ENCODE measurements at places on chromosomes 3 and 15.

- no peak for DNase-seq
Observed at GRCh38 chr15:74303741-74304309, 63.6 kb downstream of the CYP11A1 start.

DNA sequence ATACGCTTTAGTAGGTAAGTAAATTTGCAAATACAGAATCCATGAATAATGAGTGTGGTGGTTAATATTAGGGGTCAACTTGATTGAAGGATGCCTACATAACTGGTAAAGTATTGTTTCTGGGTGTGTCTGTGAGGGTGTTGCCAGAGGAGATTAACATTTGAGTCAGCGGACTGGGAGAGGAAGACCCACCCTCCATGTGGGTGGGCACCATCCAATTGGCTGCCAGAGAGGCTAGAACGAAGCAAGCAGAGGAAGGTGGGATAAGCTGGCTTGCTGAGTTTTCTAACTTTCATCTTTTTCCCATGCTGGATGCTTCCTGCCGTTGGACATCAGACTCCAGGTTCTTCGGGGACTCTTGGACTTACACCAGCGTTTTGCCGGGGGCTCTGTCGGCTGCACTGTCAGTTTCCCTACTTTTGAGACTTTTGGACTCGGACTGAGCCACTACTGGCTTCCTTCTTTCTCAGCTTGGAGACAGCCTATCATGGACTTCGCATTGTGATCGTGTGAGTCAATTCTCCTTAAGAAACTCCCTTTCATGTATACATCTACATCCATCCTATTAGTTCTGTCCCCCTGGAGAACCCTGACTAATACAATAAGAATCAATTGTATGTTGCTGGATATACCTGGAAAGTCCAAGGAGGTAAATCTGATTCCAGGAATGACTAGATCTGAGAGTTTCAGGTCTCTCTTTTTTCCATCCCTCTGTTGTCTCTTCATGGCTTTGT is 25.8 kb upstream of the NEDD4 start:
- no peak for DNase-seq

DNA sequence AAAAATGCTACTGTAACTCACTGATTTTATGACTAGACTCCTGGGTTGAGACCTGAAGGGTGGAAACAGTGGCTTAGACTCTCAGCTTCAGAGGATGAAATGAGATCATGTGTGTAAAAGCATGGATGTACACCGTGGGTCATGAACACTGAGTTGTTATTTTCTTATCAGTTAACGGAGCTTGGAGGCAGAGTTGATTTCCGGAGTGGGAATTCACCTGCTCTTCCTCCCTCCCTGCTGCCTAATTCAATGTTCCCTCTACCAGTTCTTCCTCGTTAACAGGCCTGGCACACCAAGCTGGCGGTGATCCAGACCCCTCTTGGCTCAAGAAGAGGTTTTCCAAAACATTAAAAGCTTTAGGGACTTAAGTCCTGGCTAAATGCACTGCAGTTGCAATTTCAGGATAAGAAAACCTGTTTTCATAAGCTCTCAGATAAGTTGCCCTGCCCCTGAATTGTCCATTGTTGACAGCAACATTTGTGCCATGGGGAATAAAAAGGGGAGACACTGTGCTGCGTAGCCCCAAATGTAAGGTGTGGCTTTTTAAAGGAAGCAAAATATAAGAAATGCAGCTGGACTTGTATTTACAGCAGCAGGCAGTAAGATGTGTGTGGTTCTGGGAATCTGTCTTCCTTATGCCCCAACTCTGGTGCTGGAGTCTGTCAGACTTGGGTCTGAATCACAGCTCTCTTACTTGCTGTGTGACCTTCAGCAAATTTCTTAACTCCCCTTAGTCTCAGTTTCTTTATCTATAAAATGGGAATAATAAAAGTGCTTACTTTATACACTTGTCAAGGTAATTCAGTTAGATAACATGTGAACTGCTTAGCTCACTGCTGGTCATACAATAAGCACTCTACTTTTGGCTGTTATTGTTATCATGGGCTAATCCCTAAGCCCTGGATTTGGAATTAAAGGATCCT is 9.9 kb downstream of the PDIA5 start:
- no peak for DNase-seq

GRCh38 chr3:123365450-123366143 is 83.3 kb downstream of the ADCY5 start:
- peak; percentile 5 for DNase-seq

- peak; percentile 29 for DNase-seq
Observed at GRCh38 chr15:52137432-52138357, 25.1 kb upstream of the BCL2L10 start.

DNA sequence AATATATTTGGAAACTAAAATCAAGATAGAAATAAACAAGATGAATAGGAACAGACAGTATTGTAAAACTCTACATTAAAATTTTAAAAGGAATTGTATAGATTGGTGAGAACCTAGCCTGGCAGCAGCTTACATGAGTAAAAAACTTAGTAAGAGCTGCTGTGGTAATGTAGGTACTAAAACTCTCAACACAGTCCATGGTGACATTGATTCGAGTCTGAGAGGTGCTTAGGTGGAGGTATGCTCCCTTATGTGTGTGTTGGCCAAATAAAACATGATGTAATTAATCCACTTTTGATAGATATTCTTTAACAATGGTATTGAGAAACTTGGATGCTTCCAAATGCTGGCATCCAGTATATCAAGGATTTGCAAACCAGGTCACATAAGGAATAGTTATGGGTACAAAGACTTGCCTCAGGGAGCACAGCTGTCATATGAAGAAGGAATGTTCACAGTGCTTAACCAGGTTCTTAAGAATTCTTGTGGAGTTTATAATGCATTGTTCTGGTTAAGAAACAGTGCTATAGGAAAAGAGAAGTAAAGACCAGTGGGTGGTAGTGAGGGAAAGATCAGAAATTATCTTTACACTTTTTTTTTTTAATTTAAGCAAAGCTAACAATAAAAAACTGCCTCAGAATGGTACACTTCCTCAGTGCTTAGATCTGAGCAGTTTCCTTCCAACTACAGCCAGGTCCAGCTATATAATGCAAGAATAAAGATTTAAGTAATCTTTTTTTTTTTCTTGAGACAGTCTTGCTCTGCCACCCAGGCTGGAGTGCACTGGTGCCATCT is 24.6 kb upstream of the IL20RB start:
- DNase-seq: no peak

- DNase-seq: no peak
Observed at GRCh38 chr3:159057621-159058020, 255.8 kb downstream of the MFSD1 start.

GRCh38 chr3:31748281-31748932 is 215.7 kb downstream of the STT3B start:
- no peak for DNase-seq

DNA sequence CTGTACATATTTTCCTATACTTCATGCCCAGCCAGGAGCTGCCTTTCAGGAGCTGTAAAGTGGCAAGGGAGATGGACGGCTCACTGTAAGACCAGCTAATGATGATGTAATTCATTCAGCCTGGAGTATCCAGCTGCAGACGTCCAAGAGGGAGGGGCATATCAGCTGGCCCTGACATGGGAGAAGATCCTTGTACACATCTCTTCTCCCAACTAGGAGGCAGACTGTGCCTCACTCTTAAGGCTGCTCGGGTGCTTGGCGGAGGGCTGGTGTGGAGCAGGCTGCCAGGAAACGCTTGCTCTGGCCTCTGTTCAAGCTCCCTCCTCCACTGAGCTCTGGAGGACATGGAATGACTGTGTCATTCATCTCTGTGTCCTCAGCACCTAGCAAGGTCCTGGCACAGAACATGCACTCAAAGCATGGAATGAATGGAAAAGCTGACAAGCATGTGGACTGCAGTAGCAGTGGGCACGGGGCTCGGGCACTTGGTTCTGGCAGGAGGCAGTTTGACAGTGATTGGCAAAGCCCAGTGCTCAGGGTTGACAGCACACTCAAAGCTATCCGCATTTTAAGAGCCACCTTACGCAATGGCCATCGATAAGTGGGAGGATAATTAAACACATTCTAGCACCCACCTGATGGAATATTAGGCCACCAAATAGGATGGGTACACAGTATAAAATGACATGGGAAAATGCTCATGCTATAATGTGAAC is 72.4 kb downstream of the TBC1D2B start:
- no peak for DNase-seq

DNA sequence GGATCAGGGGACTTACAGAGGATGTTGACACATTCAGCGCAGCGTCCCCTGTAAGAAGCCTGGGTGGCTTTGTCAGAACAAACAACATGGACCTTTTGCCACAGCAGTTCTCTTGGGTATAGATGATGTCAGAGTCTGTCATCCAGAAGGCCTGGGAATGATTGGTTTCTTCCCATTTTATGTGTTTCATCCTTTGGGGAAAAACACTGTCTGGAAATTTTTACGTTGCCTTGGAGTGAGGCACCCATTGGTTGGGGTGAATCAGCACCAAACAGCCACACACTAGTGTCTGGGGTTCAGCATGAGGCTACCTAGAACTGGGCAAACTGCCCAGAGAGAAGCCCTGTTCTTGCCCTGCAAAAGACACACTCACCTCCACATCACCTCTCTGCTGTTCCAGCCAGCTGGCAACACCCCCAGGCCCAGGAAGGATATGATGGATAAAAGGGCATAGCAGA is 123.0 kb downstream of the FAM43A start:
- no peak for DNase-seq

- peak; percentile 40 for DNase-seq
Observed at GRCh38 chr15:49045751-49046219, 461 bp downstream of the SECISBP2L start.

- DNase-seq: no peak
Observed at GRCh38 chr3:50811893-50812292, 137.2 kb downstream of the DOCK3 start.

DNA sequence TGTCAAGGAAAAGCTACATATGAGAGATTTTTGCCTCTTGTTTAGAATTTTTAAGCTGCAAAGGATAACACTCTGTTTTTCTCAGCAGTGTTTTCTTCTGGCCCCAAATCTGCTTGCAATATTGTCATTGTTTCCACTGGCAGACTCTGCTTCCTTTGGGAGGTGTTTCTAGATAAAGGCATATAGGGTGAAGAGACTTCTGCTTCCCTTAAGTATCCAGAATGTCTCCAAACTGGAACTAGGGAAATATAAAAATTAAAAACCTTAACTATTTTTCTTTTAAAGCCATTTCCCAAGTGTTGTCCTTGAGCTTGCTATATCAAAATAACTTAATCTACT is 225.8 kb downstream of the CGGBP1 start:
- DNase-seq: no peak

GRCh38 chr3:19937459-19938294 is 3.7 kb upstream of the EFHB start:
- DNase-seq: peak; percentile 14

DNA sequence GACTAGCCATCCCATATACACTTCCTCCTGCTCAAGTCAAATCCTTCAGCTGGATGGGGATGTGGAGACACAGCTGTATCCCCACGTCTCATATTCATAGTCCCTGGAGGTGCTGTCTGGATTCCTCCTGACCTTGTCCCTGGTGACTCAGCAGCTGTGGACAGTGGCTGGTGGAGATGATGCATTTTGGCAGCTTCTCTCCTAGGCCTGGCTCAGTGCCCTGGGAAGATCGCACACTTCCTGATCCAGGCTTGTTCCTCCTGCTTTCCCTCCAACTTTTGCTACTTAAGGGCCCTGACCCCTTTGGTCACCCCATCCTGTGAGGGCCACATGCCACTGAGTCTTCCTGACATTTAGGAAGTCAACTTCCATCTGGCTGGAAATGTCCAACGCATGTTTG is 44.4 kb downstream of the ADAMTSL3 start:
- DNase-seq: no peak

DNA sequence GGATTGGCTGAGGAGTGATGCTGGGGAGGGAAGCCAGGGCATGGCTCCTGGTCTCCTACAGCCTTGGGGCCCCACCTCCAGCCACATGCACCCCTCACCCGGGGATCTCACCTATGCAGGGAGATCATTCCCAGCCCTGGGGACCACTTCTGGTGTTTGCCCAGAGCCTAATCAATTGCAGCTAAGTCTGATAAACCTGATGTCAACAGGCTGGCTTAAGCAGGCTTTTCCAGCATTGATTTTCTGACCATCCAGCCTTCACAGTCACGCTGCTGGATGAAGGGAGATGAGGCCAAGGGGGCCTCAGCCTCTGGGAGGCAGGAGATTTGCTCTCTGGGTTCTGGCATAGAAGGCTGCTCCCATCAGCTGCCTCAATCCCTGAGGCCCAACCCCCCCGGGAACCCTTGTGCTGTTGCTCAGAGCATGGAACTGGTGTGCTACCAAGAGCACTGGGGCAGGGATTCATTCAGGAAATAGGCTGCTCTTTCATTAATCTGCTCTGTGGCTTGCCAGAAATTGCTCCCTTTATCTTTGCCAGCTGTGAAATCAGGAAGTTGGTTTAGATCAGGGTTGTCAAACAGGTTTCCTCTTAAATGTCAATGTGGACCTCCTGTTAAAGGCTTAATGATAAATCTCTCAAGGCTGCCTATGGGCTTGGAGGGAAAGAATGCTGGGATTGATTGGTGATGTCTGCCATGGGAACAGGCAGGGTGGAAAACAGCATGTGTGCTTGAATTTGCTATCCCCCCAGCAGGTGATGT is 19.0 kb downstream of the FAM3D start:
- DNase-seq: peak; percentile 37

GRCh38 chr3:150429767-150430671 is 21.9 kb downstream of the TSC22D2 start:
- DNase-seq: no peak

GRCh38 chr3:188993181-188993580 is 178.6 kb upstream of the TPRG1 start:
- DNase-seq: no peak

DNA sequence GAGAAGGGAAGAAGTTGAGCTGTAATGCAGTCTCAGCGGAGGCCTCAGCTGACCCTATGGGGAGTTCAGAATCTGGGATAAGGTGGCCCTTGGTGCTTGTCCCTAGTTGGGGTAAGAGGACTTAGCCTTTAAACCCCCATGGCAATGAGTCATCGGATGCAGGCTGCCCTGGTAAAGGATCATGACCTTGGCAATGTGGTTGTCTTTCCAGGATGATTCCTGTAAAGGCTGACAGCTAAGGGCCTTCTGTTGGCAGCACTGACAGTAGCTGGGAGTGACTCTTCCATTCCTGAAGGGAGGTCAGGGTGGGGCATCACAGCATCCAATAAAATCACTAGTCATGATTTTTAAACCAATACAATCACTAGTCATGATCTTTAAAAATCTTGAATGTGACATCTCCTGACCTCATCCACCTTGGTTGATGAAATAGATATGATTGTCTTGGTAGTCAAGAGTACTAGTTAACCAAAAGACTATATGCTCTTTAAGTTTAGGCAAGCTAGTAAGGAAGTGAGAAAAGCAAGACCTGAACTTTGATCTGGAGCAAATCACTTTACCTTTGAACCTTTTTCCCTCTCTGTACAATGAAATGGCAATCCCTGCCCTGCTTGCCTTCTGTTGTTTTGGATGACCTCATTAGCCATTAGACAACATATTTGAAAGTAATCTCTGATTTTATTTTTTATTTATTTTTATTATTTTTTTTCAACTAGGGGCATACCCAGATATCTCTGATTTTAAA is 71.3 kb upstream of the CACNA1D start:
- no peak for DNase-seq

GRCh38 chr3:9902372-9903237 is at the start of gene IL17RE:
Gene IL17RE, plus strand, starts transcription at chr3:9902848. Its CDS starts 85 bp downstream, at chr3:9902933.
- DNase-seq: no peak

GRCh38 chr15:25736461-25736860 is 126.7 kb downstream of the ATP10A start:
- DNase-seq: no peak

Measured in LoVo (cell line).